Left renal cortex interstitium (tissue), 4 donors: ENCODE measurements at places on chromosomes 16 and 17. TPM values are rescaled to one million over a fixed set of nuclear protein-coding genes. Genes with fewer than 3 reads are reported as not detected.

DNA sequence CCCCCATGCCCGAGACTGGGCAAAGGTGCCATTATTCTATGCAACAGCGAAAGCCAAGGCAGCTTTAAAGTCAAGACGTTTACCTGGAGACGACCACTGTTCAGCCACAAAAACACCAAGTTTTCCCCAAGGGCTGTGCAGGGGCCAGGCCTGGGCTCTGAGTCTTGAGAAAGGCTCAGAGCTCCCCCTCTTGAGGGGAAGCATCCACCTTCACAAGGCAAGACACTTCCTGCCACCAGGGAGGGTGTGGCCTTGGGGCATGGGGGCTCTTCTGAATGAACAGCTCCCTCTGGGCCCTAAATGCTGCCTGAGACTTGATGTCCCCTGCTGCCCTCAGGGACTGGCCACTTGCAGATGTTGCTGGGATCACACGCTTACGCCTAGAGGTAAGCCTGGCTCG is 26.5 kb downstream of the PDIA2 start:
- no peak for DNase-seq

The CEP295NL gene
- polyA plus RNA-seq: not detected

DNA sequence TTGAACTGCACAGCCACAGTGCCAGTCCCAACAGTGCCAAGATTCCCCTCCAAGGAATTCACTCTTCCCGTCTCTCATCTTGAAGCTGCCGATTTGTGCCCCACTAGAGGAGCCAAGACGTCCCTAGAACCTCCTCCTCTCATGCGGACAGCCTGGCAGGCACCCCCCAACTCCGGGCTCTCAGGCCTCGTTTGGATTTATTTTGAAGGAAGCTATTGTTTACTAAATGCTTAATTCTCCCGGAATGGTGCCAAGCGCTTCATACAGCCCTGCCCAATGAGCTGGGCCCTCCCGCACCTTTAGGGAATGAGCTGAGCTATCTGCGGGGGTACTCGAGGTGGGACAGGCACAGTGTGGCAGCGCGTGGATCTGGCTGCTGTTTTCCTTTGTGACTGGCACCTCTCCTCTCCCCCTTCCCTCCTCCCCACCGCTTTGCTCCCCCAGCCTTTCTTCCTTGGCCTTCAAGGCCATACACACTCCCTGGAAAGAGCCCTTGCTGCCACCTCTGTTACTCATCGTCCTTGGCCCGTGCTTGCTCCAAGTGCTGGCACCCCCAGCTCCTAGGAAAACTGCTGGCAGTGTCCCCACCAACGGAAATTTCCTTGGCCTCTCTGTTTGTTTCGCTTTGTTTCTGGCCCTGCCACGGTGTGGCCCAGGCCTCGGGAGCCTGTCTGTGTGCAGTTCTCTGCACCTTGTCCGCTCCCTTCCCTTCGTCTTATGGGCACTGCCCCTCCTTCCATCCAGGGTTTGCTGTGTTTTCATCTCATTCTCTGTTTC is 49.9 kb upstream of the CDR2 start:
- DNase-seq: no peak

The SLFN12 gene
- polyA plus RNA-seq: 18.5 TPM

The CALB2 gene
- polyA plus RNA-seq: 0.95 TPM

- no peak for DNase-seq
These were observed 32.5 kb downstream of the RGS9 start for GRCh38 chr17:65169691-65170090.

The CACNG3 gene
- polyA plus RNA-seq: not detected

DNA sequence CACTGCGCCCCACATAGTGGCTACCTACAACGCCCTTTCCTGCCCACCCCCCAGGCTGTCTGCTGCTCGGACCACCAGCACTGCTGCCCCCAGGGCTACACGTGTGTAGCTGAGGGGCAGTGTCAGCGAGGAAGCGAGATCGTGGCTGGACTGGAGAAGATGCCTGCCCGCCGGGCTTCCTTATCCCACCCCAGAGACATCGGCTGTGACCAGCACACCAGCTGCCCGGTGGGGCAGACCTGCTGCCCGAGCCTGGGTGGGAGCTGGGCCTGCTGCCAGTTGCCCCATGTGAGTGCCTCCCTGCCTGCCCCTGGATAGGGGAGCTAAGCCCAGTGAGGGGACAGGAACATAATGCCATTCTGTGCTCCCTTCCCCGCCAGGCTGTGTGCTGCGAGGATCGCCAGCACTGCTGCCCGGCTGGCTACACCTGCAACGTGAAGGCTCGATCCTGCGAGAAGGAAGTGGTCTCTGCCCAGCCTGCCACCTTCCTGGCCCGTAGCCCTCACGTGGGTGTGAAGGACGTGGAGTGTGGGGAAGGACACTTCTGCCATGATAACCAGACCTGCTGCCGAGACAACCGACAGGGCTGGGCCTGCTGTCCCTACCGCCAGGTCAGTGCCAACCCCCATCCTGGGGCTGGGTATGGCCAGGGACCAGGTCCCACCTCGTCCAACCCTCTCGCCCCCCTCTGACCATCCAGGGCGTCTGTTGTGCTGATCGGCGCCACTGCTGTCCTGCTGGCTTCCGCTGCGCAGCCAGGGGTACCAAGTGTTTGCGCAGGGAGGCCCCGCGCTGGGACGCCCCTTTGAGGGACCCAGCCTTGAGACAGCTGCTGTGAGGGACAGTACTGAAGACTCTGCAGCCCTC is 7.1 kb downstream of the GRN start:
- no peak for DNase-seq

DNA sequence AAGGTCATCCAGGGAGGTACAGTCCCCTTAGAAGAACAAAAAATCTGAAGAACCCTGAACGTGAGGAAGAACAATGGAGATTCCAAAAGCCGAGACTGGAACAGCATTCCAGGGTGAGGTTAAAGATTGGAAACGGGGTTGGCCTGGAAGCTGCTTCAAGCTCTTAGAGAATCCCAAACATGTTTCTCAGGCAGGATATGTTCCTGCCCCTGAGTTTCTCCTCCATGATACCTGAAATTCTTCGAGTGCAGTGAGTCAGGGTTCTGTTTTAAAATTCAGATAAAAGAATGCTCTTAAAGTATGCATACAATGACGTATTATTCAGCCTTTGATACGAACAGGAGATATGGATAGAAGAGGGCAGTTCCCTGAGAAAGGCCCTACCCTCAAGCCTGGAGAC is 293.1 kb downstream of the HS3ST3B1 start:
- no peak for DNase-seq
